ENCODE measurements at places on chromosomes 4 and X.
A peak's percentile ranks its signal among the peaks of the same experiment; 100 is the strongest.

- no peak for DNase-seq
Observed at GRCh38 chr4:128986908-128987307, 106.4 kb downstream of the SCLT1 start.

DNA sequence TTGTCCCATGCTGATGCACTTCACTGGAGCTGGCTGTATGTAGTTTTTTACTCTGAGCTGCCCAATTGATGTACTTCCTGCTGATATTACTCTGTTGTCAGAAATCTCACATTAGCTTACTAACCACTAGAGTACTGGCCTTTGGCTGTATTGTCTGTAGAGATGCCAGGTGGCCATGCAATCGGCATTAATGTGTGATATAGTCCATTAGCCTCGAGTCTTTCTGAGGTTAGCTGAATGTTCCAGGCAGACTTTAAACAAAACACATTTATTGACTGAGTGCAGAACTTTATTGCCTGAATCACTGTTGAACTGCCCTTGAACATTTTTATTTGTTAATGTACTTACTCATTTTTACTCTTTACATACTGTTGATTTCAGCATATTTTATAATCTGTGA is 335.2 kb downstream of the PCDH10 start:
- no peak for DNase-seq

GRCh38 chr4:107468812-107469211 is 251.2 kb downstream of the PAPSS1 start:
- DNase-seq, result no peak

DNA sequence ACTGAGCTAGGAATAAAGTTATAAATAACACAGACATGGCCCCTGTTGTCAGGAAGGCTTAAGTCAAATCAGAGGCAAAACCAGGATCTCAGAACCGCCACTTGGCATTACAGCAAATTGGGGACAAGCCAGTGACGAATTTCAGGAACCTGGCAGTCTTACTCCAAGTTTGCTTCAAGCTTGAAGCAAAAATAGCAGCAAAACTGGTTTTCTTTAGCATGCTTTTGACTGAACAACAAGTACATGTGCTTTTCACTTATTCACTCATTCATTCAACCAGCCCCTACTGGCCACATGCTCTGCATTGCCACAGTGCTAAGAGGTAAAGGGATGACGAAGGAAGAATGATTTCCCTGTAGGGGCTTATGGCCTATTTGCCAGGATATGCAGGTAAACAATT is 253.9 kb upstream of the PPARGC1A start:
- DNase-seq, result no peak

DNA sequence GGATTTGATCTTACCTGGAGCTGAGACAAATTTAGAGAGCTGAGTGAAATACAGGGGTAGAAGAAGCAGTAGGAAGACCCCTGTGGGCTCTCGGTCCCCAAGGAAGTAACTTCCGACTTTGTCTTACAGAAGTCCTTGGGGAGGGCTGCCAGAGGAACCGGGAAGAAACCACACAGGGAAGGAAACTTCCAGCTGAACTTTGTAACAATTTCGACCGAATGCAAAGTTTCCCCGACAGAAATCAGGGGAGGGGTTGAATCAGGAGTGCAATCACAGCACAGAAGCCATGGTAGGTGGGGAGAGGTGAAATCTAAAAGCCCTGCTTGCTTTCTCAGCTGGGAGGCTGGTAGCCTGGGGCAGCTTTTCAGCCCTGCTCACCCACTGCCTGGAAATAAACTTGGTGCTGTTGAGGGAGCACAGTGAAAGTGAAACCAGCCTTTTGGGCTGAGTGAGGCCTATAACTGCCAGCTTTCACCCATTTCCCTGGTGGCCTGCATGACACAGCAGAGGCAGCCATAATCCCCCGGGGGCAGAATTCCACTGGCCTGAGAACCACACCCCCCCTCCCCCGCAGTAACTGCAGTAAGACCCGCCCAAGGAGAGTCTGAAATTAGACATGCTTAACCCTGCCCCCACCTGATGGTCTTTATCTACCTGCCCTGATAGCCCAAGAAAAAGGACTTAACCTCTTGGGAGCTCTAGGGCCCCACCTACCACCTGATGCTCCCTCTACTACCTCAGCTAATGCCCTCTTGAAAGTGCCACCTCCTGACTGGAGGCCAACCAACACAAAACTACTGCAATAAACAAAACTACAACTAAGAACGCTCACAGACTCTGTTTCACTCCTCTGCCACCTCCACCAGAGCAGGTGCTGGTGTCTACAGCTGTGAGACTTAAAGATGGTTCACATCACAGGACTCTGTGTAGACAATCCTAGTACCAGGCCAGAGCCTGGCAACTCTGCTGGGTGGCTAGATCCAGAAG is 248.2 kb downstream of the PARM1 start:
- DNase-seq, result no peak

GRCh38 chrX:153707406-153707805 is 16.8 kb downstream of the BCAP31 start:
- DNase-seq, result no peak

- no peak for DNase-seq
Observed at GRCh38 chr4:158777423-158778155, 8.8 kb downstream of the FNIP2 start.

GRCh38 chr4:46393606-46394005 is 3.7 kb upstream of the GABRA2 start:
- DNase-seq, result no peak

DNA sequence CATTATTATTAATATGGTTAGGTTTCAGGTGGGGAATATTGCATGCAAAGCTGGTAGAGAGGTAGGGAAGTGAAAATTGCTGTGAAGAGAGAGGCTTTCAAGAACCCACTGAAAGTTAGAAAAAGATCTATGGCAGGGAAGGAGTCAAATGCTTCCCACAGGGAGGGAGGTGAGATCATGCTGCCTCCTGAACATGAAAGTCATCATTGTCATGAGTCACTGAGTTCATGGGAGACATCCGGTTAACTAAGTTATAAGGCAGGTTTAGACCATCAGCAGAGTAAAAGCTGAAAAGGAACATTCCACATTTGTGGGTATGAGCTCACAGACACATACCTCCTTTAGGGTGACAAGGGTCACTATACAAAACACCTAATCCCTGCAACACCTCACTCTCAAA is 16.2 kb downstream of the GATB start:
- DNase-seq, result peak; percentile 33

- DNase-seq, result no peak
Observed at GRCh38 chr4:117357437-117357836, 272.1 kb upstream of the TRAM1L1 start.

DNA sequence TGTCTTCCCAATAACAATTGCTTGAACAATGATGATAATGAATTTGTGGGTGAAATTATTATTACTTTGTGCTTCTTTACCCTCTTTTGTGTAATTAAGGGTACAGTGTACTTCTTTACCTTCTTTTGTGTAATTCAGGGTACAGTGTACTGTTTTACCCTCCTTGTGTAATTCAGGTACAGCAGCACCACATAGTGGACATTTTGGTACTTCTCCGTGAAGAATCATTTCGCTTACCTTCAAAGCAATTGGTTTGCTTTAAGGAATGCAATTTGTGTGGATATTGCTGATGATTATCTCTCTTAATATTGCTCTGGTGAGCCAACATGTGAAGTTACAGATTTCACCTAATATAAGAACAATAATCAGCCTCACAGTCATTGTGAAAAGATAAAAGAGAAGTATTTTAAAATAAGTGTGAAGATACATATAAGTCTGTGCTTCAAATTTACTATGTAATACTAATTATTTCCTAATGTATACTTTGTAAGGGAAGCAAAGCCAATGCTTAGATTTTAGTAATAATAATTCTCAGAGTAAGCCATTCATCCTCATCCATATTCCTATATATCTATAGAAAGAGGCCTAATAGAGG is 27.2 kb upstream of the SEC24B start:
- DNase-seq, result peak; percentile 50

DNA sequence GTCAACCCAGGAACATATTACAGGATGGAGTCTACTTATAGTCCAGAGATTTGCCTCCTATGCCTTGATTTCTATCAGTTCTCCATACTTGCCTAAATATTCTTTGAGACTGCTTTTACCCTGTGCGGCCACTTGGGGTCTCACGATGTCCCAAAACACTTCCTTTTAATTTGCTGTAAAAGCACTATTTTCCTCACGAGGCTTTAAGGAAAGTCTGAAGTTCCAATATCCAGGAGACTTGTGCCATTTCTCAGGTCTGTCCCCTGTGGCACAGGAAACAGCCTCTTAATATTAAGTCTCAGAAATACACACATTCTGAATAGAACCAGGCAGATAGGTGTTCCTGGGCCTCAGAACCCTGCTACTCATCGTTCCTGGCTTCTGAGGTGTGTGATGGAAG is 142.9 kb downstream of the TMEM164 start:
- DNase-seq, result peak; percentile 16

- DNase-seq, result no peak
Observed at GRCh38 chr4:176358083-176358469, 38.3 kb downstream of the SPCS3 start.

- DNase-seq, result no peak
Observed at GRCh38 chr4:182493377-182493776, 250.2 kb downstream of the TENM3 start.

GRCh38 chr4:86508436-86508835 is 85.7 kb upstream of the PTPN13 start:
- no peak for DNase-seq

DNA sequence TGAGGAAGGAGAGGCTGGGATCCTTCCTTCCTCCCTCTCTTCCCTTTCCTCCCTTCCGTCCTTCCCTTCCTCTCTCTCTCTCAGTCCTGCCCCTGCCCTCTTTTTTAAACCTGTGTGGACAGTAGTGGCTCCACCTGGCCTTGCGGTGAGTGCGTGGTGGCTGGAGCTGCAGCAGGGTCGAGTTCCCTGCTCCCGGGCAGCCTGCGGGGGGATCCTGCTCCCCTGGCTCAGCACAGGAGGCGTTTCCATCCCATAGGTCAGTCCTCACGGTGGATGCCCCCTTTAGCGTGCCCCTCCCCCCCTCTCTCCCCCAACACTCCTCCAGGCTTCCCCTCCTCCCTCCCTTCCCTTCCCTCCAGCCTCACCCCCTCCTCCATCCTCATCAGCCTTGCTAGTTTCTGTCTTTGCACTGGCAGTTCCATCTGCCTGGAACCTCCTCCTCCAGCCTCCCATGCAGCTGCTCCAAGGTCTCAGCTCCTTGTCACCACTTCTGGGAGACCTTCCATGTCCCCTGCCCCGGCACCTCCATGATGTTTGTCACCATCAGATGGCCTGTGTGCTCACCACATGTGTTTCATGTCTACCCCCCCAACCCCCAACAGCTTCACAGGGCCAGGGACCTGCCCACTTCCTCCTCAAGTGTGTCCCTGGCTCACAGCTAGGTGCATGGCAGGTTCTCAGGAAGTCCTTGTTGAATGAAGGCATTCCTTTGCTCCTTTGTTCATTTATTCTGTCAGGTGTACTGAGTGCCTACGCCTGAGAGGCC is 68.4 kb downstream of the PSAPL1 start:
- no peak for DNase-seq
